Central memory CD4-positive, alpha-beta T cell (primary cell): ENCODE measurements at places on chromosomes 5 and 9.
A peak's percentile ranks its signal among the peaks of the same experiment; 100 is the strongest.

- DNase-seq: no peak
Observed at GRCh38 chr5:148774313-148774712, 52.1 kb upstream of the ADRB2 start.

GRCh38 chr5:170333161-170333910, 35.8 kb upstream of the LCP2 start:
- DNase-seq: peak; percentile 72

- no peak for DNase-seq
Observed at GRCh38 chr9:71286146-71286545, 164.7 kb upstream of the TRPM3 start.

DNA sequence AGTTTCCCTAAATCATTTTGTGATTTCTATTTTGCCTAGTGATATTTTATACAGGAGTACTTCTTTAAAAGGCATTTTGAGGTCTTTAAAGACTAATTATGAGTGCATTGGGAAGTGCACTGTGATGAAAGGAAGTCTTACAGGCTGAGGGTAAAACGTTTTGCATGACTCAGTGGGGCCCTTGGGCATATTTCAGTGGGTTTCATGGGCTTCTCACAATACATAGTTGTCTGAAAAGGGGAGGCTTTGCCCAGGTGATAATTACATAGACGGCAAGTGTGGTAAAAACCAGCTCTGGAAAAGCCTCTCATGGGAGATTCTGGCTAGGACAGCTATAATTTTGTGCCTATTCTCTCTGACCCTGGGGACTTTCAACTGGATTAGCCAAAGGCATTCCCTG, 387.2 kb downstream of the ARHGEF28 start:
- DNase-seq: no peak

DNA sequence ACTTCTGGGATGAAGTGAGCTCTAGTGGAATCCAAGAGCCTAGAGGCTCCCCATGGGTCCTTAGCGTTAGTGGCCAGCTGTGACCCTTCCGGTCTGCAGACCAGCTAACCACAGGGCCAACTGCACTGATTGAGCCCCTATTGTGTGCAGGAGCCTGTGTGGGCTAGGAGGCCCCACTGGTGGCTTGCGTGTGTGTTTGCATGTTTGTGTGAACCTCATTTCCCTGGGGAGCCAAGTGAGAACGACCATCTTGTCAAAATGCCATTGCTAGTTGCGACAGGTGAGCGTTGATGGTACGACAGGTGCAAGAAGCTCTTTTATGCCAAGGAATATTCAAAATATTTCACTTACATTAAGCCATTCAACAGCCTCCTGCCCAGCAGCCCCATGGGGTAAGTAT, 44.1 kb upstream of the ANKRD33B start:
- DNase-seq: no peak

- DNase-seq: no peak
Observed at GRCh38 chr5:112183103-112183711, 235.9 kb downstream of the EPB41L4A start.

DNA sequence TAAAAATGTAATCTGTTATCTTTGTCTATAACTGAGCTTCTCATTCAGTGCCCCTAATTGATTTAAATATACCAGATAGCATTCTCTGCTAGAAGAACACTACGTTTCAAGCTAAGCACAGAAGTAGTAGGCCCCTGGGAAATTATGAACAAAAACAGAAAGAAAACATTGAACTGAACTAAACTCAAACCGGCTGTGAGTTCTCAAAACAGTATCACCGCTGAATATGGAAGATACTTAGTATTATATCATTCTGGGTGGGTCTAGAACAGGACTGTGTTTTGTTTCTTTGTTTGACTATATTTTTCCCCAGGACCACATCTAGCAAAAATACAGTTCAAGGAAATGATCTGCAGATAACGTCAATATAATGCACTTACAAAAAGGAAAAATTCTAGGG, 95.1 kb upstream of the HMHB1 start:
- no peak for DNase-seq

DNA sequence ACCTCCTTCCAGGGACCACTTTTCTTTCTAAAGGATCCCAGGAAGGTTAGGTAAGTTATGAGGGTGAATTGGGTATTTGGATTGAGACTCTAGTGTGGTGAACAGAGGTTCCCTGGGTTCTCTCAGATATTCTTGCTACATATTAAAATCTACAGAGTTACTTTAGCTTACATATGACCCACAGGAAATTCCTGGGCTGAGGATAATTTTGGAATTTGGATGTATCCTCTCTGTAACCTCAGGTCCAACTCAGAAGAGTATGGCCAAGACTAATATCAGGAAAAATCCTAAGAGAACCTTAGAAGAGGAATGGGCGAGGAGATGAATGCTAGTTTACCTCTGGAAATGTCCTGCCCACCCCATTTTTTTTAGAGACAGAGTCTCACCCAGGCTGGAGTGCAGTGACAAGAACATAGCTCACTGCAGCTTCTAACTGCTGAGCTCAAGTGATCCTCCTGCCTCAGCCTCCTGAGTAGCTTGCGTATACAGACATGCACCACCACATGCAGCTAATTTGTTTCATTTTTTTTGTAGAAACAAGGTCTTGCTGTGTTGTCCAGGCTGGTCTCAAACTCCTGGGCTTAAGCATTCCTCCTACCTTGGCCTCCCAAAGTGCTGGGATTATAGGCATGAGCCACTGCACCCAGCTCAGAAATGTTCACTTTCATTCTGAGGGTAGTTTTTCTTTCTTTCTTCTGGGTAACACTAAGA, 196.4 kb downstream of the ARHGEF28 start:
- no peak for DNase-seq

DNA sequence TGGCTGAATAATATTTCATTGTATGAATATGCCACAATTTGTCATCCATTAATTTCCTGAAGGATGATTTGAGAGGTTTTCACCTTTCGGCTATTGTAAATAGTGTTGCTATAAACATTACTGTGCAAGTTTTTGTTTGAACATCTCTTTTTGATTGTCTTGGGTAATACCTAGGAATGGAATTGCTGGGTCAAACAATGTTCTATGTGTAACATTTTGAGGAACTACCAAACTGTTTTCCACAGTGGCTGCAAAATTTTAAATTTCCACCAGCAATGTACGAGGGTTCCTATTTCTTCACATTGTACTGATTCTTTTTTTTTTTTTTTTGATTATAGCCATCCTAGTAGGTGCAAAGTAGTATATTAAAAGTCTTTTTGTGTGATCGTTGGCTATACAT, 63.8 kb upstream of the ANKH start:
- DNase-seq: no peak

- DNase-seq: no peak
Observed at GRCh38 chr5:68240202-68240601, 24.6 kb downstream of the PIK3R1 start.

DNA sequence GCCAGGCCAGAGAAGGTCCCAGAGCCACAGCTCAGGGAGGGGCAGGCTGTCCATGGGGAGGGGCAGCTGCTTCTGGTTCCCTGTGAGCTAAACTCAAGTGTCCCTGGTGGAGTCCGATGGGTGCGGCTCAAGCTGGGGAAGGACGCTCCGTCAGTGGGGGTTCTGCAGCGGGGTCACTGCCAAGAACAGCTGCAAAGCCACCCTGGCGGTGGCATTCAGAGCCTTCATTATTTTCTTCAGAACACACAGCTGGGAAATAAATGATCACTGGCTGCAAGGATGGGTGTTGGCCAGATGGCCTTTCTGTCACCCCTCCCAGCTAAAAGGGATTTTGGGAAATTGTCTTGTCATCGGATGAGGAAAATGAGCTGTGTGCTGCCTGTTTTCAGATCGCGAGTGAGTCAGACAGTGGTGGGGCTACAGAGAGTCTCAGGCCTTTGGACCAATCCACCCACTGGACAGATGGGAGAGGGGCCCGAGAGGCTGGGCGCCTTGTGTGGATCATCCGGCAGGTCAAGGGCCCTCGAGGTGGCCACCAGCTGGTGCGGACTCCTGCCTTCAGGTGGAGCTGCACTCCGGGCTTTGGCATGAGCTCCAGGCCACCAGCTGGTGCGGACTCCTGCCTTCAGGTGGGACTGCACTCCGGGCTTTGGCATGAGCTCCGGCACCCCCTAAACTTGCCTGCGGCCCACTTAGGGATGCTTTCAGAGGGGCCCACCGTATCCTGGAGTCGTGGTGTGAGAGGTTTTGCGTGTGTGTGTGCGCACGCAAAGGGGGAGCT, 17.9 kb upstream of the GFPT2 start:
- no peak for DNase-seq

- no peak for DNase-seq
Observed at GRCh38 chr9:107351382-107352045, 68.4 kb downstream of the RAD23B start.

DNA sequence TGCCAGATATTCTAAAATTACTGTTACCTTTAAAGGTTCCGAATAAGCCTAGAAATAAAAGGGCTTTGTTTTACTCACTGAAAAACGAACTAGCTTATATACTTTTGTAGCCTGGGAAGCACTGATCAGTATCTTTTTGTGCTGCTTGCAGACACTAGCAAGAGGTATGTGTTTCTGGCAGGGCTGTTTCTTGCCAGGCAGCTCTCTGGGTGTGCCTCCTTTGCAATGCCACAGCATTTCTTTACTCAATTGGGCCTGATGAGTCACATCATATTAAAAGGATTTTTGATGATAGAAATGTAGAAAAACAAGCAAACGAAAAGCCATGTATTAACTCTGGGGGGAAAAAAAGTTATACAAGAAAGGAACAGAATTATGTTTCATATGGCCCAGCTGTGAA, 35.6 kb downstream of the CD180 start:
- peak; percentile 47 for DNase-seq

DNA sequence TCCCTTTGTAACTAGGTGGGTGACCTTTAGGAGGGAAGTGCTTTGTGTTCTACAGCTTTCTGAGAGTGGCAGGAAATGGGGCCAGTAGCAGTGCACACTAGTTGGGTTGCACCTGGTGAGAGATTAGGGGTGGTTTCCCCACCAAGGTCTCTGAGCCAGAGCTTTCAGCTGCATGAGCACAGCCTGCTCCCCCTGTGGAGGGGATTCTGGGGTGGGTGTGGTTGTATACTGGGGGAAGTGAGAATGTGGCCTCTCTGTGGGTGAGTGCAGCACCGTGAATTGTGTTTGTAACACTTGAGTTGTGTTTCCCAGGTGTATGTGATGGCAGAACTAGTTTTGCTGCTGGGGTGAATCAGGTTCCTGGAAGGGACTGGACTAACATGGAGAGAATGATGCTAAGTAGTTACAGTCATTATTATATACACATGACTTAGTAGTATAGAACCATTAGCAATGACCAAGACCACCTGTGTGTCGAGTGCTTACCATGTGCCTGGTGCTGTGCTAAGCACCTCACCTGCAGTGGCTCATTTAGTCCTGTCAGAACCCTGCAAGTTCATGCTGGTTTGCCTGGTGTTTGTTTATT, 11.8 kb upstream of the CXXC5 start:
- DNase-seq: peak; percentile 67

DNA sequence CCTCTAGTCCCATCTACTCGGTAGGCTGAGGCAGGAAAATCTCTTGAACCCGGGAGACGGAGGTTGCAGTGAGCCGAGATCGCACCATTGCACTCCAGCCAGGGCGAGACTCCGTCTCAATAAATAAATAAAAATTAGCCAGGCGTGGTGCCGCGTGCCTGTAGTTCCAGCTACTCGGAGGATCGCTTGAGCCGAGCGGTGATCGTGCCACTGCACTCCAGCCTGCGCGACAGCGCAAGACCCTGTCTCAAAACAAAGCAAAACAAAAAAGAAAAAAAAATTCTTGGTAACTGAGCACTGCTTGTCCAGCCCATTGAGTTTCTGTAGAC, 710 bp upstream of the WDR55 start:
- no peak for DNase-seq

DNA sequence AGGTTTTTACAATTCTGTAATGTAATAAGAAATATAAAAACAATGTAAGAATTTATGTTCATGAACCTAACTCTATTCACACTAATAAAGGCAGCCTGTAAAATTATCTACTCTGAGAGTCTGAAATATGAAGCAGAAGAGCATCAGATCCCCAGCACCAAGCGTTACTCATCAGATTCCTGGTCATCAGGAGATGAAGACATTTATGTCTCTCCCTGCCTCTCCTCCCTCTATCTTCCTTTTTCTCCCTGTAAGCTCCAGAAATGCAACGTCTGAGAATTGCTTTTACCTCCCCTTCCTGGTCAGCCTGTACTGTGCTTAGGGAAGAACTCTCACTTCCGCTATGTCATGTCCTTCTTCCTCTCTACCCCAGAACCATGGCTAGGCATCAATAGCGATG, 114.4 kb upstream of the SLIT3 start:
- DNase-seq: no peak

GRCh38 chr9:133521122-133522072, 3.4 kb downstream of the MYMK start:
- no peak for DNase-seq

GRCh38 chr5:60943624-60944023, 1.2 kb downstream of the ERCC8 start:
- no peak for DNase-seq

GRCh38 chr9:134942788-134943184, 25.1 kb upstream of the FCN1 start:
- DNase-seq: no peak

DNA sequence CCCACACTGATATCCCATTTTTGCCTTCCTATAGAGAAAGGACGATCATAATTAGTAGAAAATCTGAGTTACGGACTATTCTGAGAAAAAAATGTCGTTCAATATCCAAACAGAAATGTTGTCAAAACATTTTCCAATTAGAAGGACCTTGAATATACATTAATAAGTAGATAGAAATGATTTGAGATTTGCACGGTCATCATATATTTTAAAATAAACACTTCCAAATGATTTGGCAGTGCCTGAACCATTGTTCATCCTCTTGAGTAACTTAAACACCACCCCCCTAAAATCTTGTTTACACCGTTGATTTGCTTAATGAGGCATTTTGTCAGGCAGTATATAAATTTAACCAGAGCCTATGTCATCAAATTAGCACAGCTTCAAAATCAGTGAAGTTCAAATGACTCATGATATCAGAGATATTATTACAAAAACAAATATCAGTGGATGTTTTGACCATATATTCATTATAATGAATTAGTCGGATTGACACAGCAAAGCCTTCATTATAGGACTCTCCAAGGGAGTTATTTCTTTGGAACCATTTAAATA, 105.0 kb downstream of the ACTL7B start:
- no peak for DNase-seq

DNA sequence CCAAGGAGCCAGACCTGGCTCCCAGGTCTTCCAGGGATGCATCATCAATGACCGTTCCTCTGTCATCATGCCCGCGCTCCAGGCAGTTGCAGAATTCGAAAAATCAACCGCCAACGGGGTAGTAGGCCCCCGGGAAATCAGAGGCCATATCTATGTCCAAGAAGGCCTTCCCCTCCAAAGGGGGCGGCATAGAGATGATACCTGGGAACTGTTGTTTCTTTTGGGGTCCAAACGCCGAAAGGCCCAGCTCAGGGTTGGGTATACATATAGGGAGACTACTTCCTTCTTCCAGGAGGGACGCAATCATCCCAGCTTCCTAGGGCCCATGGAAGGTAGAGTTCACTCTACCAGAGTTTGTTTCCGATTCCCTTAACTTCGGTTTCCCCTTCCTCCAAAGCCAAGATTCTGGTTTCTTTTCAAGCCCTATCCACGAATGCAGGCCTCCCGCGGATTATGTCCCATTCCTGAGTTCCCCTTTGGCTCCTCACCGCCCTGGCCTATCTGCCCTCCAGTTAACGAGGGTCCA, 754 bp downstream of the DCAF12 start:
- DNase-seq: no peak
